ENCODE measurements at places on chromosomes 12 and 14.

GRCh38 chr14:95140060-95140858 lies 17.1 kb downstream of the DICER1 start:
- DNase-seq = no peak

DNA sequence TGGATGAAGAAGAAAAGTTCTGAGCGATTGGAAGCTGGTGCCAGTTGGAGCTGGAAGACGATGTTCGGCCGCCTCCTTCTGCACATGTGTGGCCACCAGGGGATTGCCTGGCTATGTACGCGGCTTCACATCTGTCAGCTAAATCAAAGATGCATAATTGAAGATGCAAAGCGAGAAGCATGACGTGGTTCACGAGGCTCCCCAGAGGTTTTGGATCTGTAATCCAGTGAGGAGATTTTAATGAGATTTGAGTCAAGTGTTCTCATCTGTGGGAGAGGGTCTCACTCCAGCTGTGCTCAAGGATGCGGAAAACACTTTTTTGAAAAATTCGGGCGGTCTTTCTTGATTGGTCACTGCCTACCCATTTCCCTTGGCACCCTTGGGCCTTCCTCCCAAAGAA lies 94.6 kb downstream of the PAX9 start:
- no peak for DNase-seq

DNA sequence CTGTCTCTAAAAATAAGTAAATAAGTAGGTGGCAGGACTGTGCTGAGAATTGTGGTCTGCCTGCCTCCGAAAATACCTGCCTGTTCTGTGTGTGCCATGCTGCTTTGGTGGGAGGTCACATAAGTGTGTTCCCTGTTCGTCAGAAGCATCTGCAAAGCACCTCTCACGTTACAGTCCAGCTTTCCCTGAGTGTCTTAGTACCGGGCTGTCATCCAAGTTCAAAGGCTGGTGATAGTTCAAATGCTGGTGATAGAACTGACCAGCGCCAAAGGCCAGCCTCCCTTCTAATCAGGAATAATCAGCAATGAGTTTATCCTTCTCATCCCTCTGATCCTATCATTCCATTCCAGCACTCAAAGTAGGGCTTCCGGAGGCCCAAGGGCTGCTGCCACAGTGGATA lies 5.6 kb downstream of the CABP1 start:
- DNase-seq = no peak

DNA sequence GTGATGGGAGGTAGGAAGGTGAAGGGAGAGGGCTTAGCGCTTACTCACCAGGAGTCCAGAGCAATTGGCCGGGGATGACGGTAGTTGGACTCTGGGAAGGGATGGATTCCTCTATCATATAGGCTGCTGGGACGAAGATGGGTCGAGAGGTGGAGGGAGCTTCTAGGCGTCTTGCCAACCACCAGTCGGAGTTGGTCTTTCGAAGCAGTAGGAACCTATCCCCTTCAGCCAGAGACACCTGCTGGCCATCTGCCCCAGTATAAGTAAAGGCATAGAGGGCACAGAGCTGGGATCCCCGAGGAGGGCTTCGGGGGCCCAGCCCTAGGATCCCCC lies 657 bp downstream of the ARHGAP9 start:
- no peak for DNase-seq

DNA sequence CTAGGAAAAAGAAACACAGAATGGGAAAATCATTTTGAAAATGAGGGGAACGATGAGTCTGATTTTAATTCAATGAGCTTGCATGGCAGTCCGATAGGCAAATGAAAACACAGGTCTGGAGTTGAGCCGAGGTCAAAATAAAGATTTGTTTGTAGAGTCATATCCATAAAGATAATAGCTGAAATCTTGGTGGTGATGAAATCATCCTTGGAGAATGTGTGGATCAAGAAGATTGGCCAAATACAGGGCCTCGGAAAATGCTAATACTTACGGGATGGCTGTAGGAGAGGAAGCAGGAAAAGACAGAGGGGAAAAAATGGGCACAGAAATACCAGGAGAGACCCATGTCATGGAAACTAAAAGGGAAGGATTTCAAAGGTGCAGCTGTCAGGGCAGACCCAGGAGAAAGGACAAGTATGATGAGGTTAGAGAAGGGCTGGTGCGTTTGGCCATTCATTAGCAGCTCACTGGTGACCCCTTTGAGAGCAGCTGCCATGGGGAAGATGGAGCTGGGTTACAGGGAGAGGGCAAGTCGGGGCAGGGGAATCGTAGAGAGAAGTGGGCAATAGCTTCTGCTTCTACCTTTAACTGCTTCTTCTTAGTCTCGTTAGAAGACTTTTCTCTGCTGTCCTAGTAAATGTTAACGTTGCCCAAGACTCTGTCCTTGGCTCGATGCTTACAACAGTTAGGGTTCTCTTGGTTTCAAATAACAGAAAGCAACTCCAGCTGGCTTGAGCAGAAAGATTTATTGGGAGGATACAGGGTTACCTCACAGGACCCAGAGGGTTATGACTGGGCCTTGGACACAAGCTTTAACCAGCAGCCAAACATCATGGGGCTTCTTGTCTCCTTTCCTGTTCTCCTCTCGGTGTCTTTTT lies 161.8 kb downstream of the EFCAB11 start:
- no peak for DNase-seq

GRCh38 chr12:48019639-48020265 lies 15.5 kb upstream of the COL2A1 start:
- DNase-seq = no peak

DNA sequence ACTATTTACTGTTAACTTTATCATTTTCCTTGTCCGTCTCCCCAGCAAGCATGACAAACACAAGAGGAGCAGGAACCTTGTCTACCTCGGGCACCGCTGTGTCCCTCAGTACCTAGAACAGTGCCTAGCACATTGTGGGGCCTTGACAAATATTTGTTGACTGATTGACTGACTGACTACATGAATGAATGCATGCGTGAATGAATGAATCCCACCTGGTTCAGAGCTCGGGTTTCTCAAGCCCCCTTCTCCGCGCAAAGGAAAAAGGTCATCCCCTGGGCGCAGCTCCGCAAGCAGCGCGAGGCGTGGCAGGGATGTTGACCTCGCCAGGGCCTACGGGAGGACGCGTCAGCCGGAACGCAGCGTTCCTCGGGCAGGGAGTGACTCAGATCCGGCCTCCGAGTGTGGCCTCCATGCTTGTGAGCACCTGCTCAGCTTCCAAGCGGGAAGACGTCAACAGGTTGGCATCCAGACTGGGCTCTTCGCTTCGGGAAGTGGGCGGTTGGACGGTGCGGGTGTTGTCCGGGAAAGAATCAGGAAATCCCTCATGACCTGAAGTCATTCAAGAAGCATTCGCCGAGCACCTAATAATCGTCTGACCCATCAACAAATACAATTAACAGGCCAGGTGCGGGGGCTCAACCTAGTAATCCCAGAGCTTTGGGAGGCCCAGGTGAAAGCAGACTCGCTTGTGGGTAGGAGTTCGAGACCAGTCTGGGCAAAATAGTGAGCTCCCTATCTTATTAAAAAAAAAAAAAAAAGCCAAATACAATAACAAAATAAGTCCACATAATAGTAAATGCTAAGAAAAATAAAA lies 13.9 kb upstream of the UBC start:
- no peak for DNase-seq

GRCh38 chr14:50230701-50231474 lies 490 bp downstream of the SOS2 start:
- DNase-seq = peak; percentile 24

DNA sequence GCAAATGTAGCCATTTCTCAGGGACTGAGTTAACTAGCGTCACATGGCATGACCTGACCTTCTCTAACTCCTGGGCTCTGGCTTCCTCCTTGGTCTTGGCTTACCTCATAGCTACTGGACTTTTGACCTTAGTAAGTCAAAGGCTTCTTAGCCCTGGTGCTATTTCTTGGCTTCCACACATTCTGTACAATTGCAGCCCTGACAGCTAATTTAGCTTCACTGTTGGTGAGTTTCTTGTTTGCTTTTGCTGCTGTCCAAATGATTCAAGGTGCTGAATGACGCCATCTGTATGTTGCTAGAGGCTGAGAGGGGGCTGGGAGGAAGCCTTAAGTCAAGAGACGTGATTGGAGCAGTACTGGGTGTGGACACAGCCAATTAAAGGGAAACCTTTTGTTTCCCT lies 202.7 kb downstream of the PRKD1 start:
- DNase-seq = no peak

- no peak for DNase-seq
Measured at GRCh38 chr12:5294274-5295070, 137.4 kb upstream of the NTF3 start.

DNA sequence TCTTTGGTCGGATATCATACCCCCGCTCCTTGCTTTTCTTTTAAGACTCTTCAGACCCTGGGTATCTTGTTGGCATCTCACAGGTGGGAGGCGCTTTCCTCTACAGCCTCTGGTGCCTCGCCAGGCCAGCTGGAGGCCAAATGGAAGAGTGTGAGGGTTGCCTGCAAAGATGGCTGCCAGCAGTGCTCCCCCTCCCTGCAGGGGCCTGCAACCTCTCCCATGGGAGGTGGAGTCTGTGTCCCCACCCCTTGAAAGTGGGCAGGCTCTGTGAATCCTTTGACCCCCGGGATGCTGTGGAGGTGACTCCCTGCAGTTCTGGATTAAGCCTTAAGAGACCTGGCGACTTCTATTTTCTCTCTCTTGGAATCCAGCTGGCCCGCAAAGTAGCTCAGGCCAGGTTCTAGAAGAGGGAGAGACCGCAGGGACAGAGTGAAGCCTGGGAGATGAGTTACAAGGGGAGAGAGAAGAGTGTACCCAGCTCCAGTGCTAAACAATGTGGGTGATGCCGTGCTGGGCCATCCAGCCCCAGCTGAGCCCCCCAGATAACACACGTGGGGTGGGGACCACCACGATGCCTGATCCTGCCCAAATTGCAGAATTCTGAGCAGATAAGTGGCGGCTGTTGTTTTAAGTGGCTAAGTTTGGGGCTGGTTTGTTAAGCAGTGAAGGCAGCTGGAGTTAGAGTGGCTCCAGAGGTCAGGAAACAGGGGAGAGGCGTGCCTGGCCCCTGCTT lies 37.9 kb upstream of the NCOR2 start:
- no peak for DNase-seq

DNA sequence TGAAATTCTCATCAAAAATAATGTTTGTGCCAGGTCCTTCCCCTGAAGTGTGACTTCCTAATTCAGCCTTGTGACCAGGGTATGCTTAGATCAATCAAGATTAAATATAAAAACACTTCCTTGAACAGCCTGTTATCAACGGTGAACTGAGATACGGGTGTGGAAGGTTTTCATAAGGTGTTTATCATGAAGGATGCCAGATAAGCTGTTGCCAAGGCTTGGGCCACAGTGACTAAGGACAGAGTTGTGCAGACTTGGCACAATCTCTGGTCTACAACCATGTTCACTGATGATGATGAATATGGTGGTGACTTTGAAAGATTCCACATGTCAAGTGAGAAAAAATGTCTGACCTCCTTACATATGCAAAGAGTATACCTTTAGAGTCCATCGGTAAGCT lies 51.3 kb upstream of the LIN7A start:
- DNase-seq = no peak

- no peak for DNase-seq
Measured at GRCh38 chr14:79734151-79734550, 477.2 kb downstream of the DIO2 start.

GRCh38 chr14:88831284-88831683 lies 6.8 kb downstream of the TTC8 start:
- DNase-seq = no peak

DNA sequence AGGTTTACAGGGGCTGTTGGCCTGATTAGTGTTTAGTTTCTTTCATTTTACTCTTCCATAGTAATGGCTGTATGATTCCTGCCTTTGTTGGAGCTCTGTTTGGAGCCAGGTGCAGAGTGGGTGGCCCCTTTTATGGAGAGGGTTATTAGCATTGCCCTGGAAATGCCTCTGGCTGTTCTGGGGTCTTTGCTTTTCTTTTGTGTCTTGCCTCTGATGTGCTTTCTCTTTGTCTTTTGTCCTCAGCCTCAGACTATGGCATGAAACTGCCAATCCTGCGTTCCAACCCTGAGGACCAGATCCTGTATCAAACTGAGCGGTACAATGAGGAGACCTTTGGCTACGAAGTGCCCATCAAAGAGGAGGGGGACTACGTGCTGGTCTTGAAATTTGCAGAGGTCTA lies 6.9 kb downstream of the MLEC start:
- DNase-seq = no peak

GRCh38 chr12:6180268-6181051 lies 19.7 kb upstream of the CD9 start:
- no peak for DNase-seq

DNA sequence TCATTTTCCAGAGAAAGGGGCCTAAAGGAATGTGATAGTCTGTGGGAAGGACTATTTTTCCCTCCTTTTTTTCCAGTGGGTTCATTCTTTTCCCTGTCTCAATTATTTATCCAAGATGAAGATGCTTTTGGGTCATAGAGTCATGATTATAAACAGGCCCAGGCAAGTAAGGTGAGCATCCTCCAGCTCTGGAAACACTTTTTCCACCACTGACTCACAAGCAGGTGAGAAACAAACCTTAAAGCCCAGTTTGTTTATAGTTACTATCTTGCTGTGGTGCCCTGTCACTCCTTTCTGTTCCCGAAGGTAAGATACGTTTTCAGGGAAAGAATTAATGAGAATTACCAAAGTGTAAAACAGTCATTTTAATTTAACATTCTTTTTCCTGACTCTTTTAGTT lies 107.7 kb upstream of the IFNG-AS1 start:
- no peak for DNase-seq

- no peak for DNase-seq
Measured at GRCh38 chr14:83255727-83256090, 1722.1 kb upstream of the SEL1L start.

DNA sequence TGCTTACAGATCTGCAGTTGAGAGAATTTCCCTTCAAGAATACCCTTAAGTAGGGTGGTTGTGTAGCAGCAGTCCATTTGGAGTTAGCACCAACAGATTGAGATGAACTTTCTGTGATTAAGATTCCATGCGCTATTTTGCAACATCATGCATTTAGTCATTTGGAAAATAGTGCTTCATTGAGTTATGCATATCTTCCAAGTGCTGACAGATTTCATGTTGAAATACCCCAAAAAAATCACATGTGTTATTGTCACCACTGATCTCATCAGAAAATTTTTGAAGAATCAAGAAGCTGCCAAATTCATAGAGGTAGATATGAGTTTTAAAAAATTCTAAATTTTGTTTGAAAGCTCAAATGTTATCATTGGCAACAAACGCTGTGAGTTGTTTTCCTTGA lies 35.5 kb upstream of the OSBPL8 start:
- no peak for DNase-seq

- DNase-seq = no peak
Measured at GRCh38 chr14:58807191-58807590, 169.4 kb downstream of the DACT1 start.

- no peak for DNase-seq
Measured at GRCh38 chr14:54674046-54674741, 107.3 kb downstream of the SAMD4A start.

GRCh38 chr12:114669401-114670290 lies 14.3 kb downstream of the TBX3 start:
- DNase-seq = no peak

GRCh38 chr12:113786107-113786506 lies 180.0 kb downstream of the RBM19 start:
- no peak for DNase-seq

DNA sequence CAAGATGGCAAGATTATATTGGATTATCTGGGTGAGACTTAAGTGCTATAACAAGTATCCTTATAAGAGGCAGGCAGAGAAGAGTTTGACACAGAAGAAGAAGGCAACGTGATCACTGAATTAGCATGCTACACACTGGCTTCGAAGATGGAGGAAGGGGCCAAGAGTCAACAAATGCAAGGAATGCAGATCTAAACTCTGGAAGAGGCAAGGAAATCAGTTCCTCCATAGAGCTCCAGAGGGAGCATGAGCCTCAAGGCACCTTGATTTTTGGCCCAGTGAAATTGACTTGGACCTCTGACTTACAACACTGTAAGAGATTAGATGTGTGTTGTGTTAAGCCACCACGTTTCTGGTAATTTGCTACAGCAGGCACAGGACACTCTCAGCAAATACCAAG lies 536.4 kb upstream of the SEL1L start:
- no peak for DNase-seq

Data from activated CD4-positive, alpha-beta T cell treated with anti-CD3 and anti-CD28 coated beads, Interleukin-2, amount 50 U/mL, for 24 hours (primary cell).